ENCODE measurements at places on chromosomes 12 and 14.

GRCh38 chr14:100575266-100575995, 11.8 kb downstream of the BEGAIN start:
- DNase-seq, result no peak

DNA sequence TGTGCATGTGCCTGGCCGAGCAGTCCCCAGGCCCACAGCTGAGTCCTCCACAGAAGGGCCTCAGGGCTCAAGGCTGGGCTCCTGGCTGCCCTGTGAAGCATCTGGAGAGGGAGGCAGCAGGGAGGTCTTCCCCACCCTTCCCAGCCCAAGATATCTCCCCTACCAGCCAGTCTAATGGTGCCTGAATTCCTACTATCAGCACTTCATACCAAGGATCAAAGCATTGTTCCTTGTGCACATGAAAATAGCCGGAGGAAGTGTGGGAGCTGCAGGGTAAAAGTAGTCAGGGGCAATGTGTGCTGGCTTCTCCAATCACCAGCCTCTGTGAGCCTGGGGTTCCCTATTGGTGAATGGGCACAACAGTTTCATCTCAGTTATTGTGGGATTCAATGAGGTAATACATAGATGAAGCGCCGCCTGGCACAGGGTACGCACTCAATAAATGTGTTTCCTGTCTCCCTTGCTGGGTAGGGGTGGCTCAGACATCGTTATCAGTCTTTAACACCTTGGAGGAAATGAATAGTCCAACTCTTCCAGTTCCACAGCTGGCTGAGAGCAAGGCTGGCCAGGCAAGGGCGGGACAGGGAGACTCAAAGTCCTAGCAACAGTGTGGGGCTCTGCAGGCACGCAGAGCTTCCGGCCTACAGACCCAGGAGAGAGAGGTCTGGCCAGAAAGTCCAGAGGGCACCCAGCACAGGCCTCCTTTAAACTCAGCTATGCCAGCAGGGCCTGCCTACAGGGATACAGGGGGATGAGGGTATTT, 39.1 kb upstream of the PNMA1 start:
- DNase-seq, result no peak

GRCh38 chr14:104528496-104528895, 51.1 kb upstream of the C14orf180 start:
- no peak for DNase-seq

DNA sequence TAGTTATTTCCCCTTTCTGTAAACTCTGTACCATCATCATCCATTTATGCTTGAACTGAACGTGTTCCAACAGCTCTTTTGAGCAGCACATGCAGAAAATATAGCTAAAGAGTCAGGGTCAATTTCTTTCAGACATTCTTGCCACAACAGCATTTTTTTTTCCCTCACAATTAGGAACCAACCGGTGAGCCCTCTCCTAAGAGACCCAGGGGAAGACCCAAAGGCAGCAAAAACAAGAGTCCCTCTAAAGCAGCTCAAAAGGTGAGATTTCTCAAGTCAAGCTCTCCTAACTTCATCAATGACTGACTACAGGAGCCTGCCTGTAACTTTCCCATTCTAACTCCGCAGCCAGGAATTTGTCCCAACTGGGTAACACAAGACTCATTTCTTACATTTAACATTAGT, 3.5 kb downstream of the HMGA2 start:
- no peak for DNase-seq

- DNase-seq, result no peak
Measured at GRCh38 chr12:113403435-113404415, at the start of gene SDS. Gene SDS (minus strand): TSS chr12:113403887. CDS start chr12:113399708, 4,179 bp downstream.

DNA sequence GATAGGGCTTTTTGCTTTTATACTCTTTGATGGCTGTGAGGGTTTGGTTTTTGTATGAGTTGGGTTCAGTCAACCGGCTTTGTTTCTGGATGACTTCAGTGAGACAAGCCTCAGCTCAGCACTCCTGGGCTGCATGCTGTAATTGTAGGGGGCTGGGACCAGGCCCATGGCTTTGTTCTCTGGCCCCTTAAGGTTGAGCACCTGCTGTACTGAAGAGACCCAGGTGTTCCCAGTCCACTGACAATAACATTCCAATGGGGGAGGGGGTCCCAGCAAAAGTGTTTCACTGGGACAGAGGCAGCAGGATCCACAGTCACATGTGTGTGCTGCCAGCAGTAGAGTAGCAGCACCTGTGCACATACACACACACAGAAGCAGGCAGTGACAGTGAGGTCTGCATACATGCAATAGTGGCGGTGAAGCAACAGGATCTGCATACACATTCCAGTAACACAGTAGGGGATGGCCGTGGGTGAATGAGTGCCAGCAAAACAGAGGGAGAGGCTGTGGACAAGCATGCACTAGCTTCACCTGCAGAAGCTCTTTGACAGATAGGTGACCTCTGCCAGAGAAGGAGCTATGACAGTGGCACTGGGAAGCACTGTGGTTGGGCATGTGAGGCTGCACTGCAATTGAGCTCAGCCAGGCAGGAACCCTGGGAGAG, 240.4 kb downstream of the ASCL1 start:
- DNase-seq, result no peak

- no peak for DNase-seq
Measured at GRCh38 chr14:33762161-33762851, 188.6 kb downstream of the EGLN3 start.

GRCh38 chr12:120167529-120168095, 26.9 kb downstream of the GCN1 start:
- no peak for DNase-seq

DNA sequence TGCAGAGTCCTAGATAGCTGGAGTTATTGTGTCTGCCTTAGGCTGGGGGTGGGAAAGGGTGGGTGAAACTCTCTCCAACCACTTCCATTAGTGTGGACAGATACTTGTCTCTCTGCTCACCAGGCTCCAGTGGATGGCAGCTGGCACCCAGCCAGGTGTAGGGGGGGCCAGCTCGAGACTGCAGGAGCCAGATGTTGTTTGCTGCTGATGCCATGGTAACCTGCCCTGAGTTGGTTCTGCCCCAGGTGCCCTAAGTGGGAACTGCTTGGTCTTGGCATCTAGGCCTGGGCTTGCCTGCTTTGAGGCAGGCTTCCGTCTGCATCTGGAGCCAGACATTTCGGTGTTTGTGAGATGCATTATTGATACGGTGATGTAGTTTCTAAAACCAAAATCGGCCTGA, 82.2 kb downstream of the ADCK1 start:
- DNase-seq, result no peak

DNA sequence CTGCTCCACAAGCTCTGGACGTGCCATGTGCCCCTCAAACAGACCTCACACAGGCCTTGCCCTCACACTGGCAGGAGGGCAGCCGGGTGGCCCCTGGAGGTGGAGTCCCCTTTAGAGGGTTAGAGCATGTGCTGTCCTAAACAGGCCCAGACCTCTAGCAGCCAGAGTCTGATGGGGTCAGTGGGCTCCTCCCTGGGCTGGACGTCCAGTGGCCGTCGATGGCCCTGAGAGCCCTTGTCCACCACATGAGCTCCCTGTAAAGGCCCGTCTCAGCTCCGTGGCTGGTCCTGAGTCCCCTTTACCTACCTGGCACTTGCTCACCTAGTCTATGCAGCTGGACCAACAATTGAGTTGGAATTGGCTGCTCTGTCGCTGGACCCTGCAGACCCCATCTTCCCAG, 3.8 kb downstream of the TMEM179 start:
- DNase-seq, result no peak

DNA sequence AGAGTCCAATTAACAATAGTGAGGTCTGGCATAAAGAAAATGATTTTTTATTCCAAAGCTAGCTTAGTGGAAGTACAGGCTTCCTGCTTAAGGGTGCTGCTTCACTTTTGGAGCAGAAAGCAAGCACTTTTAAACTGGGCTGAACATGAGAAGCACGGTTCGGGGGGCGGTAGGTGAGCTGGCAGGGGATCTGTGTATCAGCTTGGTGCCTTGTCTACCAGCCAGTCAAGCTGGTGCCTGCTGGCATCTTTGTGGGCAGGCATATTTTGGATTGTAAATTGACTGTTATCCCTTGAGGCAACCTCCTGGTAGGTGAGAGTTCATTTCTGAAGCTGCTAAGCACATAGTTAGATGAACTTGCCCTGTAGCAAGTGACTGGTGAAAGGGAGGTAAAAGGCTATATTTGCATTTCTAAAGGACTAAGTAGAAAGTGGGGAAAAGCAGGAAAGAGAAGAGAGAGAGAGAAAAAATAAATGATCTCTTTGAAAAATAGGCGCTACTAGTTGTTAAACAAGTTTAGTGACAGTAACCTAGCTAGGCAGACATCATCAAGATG, 121.1 kb upstream of the SYT10 start:
- DNase-seq, result no peak

- no peak for DNase-seq
Measured at GRCh38 chr14:93953263-93953662, 23.1 kb downstream of the ASB2 start.

DNA sequence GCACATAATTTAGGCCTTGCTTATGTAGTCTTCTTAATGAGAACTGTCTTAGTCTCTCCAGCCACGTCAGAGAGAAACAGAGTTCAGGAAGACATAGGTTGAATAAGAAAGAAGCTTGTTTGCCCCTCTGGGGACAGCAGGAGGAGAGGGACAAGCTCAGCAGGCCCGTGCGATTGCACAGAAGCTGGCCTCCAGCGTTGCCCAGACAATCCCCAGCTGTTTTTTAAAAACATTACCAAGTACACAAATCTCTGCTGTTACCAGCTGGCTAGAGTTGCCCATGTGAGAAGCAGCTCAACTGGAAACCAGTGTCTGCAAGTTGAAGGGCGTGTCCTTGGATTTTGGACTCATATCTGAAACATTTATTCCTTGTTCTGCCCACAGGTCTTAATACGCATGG, 232.6 kb downstream of the EFCAB11 start:
- no peak for DNase-seq

- no peak for DNase-seq
Measured at GRCh38 chr14:105861985-105862465, 335.6 kb downstream of the TMEM121 start.

GRCh38 chr12:118866346-118866745, 115.0 kb upstream of the SRRM4 start:
- DNase-seq, result no peak

DNA sequence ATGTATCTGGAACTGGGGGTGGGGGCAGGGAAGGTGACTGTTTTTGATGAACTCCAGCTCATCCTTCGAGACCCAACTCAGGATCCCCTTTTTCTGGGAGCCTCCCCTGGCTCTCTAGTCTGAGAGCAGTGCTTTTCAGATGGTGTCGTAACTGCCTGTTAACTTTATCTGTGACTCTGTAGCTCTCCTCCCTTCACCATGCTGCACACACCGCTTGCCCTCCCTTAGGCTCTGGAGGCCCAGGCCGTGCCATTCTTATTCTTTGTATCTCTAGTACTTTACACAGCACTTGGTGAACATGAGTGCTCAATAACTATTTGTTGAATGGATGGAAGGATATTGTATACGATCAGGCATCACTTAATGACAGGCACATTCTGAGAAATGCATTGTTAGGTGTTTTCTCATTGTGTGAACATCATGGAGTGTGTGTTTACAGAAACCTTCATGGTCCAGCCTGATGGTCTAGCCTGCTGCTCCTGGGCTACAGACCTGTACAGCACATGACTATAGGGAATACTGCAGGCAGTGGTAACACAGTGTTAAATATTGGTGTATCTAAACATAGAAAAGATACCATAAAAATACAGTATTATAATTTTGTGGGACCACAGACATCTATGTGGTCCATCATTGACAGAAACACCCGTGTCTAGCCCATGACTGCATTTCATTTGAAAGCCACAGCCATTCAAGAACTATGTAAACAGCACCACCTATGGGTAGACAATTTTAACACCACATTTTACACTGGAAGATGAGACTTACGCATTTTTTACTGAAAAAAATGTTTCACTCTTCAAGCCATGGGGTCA, 91.8 kb downstream of the EML1 start:
- no peak for DNase-seq

- no peak for DNase-seq
Measured at GRCh38 chr12:68180792-68181744, 21.5 kb upstream of the IFNG start.

DNA sequence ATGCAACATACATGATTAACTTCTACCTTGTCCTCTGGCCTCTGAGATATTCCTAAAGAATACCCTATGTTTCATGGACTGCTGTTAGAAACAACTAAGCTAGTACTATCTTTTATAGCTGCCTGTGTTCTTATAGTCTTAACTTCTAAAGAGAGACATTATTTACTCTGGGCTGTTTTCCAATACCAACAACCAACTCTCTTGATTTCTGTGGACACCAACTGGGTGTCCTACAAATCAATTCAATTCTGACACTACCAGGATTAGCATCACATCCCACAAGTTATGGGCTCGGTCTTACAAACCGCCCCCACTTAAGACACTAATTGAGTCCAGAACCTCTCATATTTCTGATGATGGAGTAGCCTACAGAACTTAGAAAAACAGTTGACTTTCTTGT, 8.3 kb downstream of the XPOT start:
- DNase-seq, result no peak

DNA sequence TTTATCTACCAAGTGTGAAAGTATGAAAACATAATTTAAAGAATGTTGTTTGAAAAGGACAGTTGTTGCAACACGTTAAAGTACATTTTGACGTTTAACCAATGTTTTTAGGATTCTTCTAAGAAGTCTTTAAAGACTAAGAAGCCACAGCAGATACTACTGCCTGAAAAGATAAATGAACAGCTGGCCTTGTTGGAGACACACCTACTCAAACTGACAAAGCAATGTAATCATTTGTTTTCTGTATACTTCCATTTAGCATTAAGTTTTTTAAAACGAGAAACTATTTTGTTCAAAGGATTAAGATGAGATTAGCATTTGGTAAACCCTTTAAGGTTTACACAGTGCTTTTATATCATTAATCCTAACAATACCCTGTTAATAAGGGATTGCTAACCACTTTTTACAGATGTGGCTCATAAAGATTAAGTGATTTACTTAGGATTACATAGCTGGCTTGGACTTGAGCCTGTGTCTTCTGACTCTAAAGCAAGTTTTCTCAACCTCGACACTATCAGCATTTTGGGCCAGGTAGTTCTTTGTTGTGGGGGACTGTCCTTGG, 134.4 kb downstream of the CFAP54 start:
- no peak for DNase-seq

DNA sequence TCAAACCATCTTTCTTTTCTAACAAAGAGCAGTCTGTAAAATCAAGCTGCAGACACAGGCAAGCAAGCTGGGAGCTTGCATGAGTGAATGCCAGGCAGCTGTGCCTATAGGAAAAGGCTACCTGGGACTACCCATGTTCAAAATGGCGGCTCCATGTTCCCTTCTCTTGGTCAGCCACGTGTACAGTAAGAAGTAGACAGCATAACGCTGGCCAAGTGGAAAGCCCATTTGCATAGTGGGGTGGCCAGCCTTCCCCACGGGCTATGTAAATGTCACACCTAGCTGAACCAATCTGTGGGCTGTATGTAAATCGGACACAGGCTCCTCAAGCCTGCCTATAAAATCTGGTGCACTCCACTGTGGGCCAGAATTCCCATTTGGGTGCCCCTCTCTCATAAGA, 117.1 kb downstream of the SYT10 start:
- no peak for DNase-seq

All from stimulated activated CD4-positive, alpha-beta T cell treated with anti-CD3 and anti-CD28 coated beads, Interleukin-12 subunit alpha, Interleukin-12 subunit beta, amount 100 ng/mL, for 4 hours (primary cell).